ENCODE measurements at places on chromosomes 6 and 20.

DNA sequence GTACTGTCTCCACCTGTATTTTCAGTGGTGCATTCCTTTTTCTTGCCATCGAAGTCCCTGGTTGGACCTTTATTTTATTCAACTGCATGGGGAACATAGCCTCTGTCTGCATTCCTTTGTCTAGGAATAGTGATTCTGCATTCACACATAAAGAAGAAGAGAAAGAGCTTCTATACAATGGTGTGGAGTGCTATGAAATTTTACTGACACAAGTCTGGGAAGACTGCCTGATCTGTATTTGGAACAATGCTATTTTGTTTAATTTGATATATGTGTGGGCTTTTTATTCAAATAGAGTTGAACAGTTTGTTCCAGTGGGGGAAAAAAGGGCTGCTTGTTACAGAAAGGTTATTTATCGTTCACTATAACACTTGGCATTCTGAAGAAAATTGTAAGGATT, 375.7 kb upstream of the POU3F2 start:
- DNase-seq = no peak

- no peak for DNase-seq
These were observed 23.9 kb downstream of the SRC start for GRCh38 chr20:37369846-37370245.

- no peak for DNase-seq
These were observed 156.4 kb downstream of the MBOAT1 start for GRCh38 chr6:20055916-20056315.

DNA sequence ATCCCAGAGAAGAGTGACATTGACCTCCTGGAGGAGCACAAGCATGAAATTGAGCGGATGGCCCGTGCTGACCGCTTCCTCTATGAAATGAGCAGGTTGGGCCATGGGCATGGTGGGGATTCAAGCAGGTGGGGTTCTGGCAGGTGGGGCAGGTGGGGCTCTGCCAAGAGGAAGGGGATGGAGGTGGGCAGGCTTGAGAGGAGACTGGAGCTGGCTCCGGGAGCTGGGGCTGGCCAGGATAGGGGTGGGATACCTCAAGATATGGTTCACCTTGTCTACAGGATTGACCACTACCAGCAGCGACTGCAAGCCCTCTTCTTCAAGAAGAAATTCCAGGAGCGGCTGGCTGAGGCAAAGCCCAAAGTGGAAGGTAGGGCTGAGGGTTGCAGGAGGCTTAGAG, 42.9 kb downstream of the MOCS1 start:
- DNase-seq = no peak

- no peak for DNase-seq
These were observed 204.1 kb upstream of the AGPAT4 start for GRCh38 chr6:161477876-161478425.

- no peak for DNase-seq
These were observed 268.9 kb downstream of the PTPRT start for GRCh38 chr20:42920776-42921175.

GRCh38 chr6:43665376-43665775, 20.5 kb downstream of the RSPH9 start:
- DNase-seq = no peak

DNA sequence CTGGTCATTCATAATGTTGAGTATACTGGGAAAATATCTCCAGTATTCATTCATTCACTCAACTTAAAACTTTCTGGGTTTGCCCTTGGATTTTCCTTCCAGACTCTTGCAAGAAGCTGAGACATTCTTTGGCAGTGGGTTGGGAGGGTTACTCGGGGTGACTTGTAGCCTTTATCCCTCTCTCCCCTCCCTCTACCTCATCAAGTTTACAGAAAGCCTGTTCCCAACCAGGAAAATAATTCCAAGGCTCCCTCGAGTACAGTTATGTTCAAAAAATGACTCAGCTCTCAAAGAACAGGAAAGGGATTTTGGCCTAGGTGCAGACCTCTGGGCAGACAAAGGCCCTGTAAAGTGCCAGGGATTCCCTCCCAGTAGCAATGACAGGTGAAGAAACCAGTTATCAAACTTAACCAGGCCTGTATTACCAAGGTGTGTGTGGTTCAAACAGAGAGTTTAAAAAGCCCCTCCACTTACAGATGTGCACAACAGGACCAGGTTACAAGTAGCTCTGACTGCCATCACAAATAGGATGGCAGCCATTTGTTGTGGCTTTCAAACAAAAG, 22.2 kb downstream of the FKBP1A start:
- no peak for DNase-seq
